Occipital lobe (tissue), 3 donors: ENCODE measurements at places on chromosomes 11 and 22.

DNA sequence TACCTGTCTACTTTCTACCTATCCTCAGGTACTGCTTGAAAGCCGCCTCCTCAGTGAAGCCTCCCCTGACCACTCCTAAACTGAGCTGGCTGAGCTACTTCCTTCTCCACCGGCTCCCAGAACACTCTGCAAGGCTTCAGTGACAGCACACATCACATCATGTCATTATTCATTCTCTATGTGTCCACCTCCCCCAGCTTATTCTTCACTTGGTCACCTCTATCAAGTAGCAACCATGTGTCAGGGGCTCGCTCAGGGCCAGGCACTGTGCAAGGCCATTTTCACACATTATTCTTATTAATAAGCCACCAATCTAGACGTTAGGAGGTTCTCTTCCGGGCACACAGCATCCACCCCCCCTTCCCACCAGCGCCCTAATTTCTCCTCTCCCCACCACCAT, 3.7 kb upstream of the ELFN2 start:
- DNase-seq: no peak

DNA sequence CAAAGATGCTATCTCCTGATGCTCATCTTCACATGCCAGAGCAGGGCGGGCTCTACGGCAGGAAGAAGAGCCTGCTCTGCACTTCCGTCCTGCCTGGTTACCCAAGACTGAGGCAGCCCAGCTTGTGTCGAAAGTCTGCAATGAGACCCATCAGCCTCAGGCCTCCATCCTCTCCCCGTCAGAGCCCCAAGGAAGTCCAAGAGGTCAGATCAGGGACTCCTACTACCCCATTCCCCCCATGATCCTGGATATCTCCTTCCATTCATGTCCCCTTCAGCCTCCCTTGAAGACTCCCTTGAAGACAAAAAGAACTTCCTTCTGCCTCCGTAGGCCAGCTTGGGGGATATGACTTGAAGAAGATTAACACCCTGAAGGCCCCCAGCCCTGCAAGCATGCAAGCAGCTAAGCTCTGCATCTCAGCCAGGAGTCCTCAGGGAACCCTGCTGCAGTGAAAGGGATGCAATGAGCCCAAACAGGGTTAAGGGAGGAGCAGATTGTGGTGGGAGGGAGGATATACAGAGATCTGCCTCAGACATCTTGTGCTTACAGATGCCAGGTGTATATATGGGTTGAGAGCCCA, 85.6 kb downstream of the TRIM29 start:
- DNase-seq: no peak

- no peak for DNase-seq
Measured at GRCh38 chr11:108895579-108896480, 231.0 kb downstream of the DDX10 start.

- DNase-seq: no peak
Measured at GRCh38 chr22:40862013-40862412, at the start of gene DNAJB7. Gene DNAJB7, minus strand, starts transcription at chr22:40862113. Its CDS starts 119 bp downstream, at chr22:40861994.

DNA sequence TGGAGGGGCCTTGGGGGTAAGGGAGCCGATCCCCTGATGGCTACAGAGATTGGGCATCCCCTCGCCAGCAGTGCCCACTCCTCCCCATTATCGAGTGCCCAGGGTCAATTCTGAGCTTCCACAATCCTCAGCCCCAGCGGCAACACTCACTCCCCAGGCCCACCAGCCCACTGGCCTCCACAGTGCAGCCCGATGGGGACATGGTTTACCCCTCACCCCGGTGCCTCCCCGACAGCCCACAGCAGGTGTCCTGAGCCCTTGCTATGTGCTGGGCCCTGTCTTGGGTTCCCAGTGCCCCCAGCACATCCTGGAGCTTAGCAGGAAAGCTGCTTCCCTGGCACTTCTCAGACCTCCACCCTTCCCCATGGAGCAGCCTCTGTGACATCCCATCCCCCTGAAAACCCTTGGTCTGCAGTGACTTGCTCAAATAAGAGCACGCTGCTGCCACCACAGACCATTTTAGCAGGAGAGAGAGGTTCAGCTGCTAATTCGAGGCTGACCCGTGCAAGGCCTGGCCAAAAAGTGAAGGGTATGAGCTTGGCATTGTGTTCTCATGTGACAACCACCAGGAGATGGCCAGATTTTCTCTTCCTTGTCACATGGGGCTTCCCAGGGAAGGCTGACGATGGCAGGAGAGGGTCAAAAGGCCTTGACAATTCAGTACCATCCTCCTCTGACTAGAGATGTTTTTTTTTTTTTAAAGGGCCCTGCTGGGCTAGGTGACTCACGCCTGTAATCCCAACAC, 23.6 kb downstream of the KCNJ4 start:
- DNase-seq: no peak

- DNase-seq: no peak
Measured at GRCh38 chr11:14342906-14343305, 16.1 kb downstream of the RRAS2 start.

DNA sequence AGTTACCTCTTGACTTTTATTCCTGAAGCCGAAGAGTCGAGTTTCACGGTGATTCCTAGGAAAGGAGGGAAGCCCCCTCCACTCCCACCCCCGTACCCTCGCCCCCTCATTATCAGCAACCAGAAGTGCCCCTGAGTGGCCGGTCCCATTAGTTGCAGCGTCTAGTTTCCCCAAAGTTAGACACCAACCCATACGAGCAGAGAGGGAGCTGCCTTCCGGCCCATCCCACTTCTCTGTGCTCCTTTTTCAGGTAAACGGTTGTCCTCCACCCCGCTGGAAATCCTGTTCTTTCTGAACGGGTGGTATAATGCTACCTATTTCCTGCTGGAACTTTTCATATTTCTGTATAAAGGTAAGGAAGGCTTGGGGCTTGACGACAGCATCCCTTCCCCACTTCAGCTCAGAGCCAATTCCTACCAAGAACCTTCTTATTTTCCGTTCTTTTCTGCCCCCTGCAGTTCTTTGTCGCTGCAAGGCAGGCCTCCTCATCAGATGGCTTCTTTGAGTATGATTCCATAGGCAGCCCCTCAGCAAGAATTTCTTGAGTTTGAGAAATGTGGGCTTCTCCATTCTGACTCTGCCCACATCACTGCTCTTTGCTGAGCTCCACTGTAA, 701 bp downstream of the TMEM216 start:
- DNase-seq: no peak

GRCh38 chr11:115885535-115886421, 381.6 kb upstream of the CADM1 start:
- DNase-seq: no peak

DNA sequence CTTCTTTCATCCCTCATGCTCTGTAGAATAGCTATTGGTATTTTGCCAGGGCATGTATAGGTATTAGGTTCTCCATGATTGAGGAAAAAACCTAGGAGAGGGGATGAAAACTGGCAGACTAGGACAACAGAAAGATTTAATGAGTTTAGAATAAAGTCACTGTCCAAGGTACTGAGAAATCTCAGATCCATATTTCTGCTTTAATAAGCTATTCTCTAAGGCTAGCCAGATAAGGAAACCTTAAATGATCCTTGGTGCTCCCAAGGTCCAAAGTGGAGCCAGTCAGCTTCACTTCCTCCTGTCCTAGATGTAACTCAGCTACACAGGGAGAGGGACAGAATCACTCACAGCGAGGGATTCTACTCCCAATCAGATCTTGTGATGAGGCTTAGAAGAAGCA, 13.7 kb upstream of the CSNK2A3 start:
- DNase-seq: no peak

DNA sequence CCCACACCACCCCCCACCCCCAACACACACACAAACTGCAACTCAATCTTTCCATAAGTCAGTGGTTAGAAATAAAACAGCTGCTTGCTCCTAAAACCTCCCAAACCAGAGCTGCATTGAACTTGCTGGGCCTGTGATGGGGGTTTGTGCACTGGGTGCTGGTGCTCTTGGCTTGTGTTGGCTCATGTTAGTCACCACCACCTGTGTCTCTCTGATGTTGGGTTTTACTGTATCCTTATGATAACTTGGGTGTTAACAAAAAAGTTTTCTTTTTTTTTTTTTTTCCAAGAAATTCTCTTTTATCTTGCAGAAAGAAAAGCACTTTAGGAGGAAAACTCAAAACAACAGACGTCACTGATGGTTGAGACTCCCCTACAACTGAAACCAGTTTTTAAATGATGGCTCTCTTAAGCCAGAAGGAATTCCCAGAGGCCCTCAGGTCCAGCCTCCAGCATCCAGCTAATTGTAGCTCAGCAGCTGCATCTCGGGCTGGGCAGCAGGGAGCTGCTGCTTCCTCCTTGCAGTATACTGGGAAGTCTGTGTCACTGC, 79.9 kb upstream of the DRD2 start:
- DNase-seq: no peak

- no peak for DNase-seq
Measured at GRCh38 chr11:46719048-46719542, at the start of gene F2. Gene F2, plus strand, starts transcription at chr11:46719213. Its CDS starts 23 bp downstream, at chr11:46719236.

DNA sequence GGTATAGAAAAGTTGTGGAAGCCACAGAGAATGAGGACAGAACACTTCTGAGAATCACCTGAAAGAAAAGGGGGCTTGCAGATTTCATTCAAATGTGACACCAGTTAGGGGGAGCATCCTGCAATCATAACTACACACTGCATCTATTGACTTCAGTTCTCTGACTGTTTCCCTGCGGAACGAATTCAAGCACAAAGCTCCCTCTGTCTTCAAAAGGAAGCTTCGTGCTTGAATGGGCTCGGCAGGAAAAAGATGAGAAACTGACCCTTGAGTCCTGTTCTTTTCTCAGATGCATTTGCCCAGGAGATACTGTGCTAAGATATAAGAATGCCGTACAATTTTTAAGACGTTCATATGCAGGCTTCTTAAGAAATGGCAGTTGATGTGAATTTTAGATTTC, 2000.4 kb upstream of the RAG2 start:
- DNase-seq: no peak

DNA sequence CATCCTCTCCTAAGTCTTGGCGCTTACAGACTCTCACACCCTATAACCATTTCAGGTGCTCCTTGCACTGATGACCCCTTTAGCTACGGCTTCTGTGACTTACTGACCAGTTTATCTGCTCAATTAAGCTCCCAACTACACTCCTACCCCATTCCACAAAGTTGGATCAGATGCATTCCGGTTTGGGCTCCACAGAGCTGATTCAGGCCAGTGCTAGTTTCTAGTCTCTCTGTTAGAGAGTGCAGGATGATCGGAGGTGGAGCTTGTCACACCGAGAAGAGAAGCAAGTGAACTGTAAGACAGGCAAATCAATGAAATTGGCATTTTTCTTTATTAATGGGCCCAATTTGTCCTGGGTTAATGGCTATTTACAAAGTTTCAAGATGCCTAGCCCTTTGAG, 436.8 kb upstream of the CADM1 start:
- no peak for DNase-seq

GRCh38 chr22:46055911-46056545, 79.1 kb upstream of the WNT7B start:
- peak; percentile 92 for DNase-seq

GRCh38 chr22:23984430-23984829, 4.5 kb downstream of the GSTT2 start:
- DNase-seq: no peak

- DNase-seq: no peak
Measured at GRCh38 chr11:9516113-9516512, 55.3 kb downstream of the ZNF143 start.

GRCh38 chr11:116035977-116036376, 531.8 kb upstream of the CADM1 start:
- no peak for DNase-seq

DNA sequence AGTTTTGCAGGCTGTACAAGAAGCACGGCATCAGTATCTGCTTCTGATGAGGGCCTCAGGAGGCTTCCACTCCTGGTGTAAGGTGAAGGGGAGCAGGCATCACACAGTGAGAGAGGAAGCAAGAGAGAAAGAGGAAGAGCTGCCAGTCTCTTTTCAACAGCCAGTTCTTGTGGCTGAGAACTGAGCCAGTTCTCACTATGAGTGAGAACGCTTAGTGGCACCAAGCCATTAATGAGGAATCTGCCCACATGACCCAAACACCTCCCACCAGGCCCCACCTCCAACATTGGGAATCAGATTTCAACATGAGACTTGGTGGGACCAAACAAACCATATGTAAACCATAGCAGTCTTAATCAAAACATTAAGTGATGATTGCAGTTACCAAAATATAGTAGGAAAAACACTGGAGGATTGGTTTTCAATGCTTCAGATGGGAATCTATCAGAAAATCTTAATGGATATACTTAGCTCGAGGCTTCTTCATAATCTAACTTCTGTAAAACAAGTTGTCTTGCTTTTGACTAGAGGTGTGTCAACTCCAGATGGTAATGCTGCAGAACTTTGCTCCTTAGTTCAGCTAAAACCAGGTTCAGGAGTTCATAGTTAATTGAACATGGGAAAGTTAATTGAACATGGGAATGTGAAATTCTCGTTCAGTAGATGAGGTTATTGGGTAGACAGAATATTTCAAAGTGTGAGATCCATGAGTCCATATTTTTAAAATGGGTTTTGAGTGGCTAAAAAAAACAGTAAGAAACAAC, 12.2 kb downstream of the FAR1 start:
- DNase-seq: no peak

DNA sequence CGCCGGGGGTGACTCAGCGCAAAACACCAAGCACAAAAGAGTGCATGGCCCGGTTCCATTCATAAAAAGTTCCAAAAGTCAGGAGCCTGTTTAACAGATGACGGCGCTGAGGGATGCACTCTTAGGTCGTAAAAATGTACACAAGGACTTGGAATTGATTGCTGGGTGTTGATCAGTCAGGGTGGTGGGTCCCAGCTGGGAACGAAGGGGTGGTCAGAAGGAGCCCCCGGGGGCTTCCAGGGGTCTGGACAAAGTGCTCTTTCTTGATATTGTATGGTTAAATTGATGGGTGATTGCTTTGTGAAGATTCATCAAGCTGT, 20.7 kb downstream of the IFITM10 start:
- no peak for DNase-seq

GRCh38 chr11:115761817-115762216, 257.6 kb upstream of the CADM1 start:
- no peak for DNase-seq

- no peak for DNase-seq
Measured at GRCh38 chr22:30178181-30179126, 68.1 kb downstream of the LIF start.

DNA sequence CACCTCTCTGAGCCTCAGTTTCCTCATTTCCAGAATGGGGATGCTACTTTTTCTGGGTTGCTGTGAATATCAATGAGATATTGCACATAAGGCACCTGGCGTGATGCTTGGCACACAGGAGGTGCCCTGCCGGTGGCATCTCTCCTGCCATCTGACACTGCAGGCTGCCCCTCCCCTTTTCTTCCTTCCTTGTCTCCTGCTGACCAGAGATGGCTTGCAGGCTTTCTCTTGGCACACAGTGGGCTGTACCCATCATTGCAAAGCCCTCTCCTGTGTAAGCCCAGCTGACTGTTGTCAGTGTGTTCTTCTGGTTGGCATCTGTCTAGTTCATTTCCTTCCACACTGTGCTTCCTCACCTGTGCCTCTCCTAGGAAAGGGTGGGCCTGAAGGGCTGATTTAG, 91.7 kb downstream of the MYO18B start:
- DNase-seq: no peak

GRCh38 chr11:78097666-78098385, 18.2 kb upstream of the NDUFC2 start:
- no peak for DNase-seq
